ENCODE measurements at places on chromosomes 4 and X. TPM values are rescaled to one million over a fixed set of nuclear protein-coding genes. Genes with fewer than 3 reads are reported as not detected.

The TCEAL9 gene
- 23.4 TPM for total RNA-seq

The ERAS gene
- not detected for total RNA-seq

- no peak for DNase-seq
Observed at GRCh38 chrX:124530803-124531202, 184.4 kb downstream of the SH2D1A start.

DNA sequence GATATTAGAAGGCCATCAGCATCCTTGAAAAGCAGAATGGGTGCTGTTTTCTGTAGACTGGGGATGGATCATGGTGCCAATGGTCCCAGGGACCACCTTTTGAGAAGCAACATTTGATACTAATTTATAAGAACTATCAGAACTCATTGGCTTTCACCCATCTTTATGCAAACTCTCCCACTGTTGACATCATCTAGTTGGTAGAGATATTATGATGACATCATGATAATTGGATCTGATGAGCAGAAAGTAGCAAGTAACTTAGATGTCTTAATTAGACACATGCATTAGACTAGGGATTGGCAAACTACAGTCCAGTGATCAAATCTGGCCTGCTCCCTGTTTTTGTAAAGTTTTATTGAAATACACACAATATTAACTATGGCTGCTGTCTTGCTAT lies 181.0 kb downstream of the DCHS2 start:
- no peak for DNase-seq

DNA sequence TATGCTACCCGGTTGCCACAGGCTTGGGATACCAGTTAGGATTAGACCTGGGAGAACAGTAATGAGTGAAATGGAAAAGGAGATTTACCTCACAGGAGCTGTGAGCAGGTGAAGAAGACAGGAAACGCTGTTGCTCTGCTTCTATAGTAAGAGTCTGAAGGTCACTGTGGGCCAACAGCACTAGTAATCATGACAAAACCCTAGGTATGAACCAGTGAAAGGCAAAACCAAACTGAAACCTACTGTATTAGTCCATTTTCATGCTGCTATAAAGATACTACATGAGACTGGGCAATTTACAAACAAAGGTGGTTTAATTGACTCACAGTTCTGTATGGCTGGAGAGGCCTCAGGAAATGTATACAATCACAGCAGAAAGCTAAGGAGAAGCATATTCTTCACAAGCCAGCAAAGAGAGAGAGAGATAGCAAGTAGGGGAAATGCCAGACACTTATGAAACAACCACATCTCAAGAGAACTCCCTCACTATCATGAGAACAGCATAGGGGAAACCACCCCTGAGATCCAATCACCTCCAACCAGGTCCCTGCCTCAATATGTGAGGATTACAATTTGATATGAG lies 736.7 kb upstream of the INTU start:
- DNase-seq: no peak

- DNase-seq: no peak
Observed at GRCh38 chrX:122219735-122220134, 964.3 kb upstream of the GRIA3 start.

DNA sequence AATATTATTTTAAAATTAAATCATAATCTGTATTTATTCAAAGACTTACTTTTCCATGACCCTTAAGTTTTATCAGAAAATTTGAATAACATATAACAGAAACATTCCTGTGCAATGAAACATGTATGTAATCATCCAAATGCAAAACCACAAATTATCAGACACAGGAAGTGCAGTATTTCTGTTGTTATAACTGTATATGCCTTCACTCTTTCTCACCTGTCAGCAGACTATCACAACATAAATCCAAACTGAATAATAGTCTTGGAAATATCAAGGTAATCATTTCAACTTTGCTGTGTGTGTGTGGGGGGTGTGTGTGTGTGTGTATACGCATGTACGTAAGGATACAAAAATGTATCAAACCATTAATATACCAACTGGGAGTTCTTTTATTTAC lies 285.9 kb downstream of the SLC7A11 start:
- DNase-seq: no peak

Measured in Right ventricle myocardium inferior (tissue), 1 donor.